ENCODE measurements at places on chromosomes 7 and 10. TPM values are rescaled to one million over a fixed set of nuclear protein-coding genes. Genes with fewer than 3 reads are reported as not detected.

Gene EBF3
- total RNA-seq: 20.2 TPM

Gene MRLN
- not detected for total RNA-seq

Gene PPP1R17
- not detected for total RNA-seq

Gene ERVW-1
- total RNA-seq: not detected

Gene SPDYE2B
- not detected for total RNA-seq

Gene TMEM273
- 82.3 TPM for total RNA-seq

Gene EZH2
- not detected for total RNA-seq

Gene SLC16A9
- total RNA-seq: 2.9 TPM

Gene ZNF503
- 28.8 TPM for total RNA-seq

DNA sequence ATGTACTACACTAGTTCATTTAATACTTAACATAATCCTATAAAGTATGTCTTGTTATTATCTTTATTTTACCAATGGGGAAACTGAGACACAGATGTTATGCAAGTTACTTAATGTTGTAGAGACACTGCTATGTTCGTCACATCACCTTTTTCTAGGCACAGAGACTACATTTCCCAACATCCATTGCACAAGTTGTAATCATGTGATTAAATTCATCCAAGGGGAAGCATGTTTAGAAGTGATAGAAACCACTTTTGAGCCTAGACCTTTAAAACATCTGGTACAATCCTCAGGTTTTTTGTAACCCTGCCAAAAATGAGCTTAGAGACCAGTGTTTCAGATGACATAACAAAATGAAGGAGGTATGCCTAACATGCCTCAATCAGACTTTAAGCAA is 386.8 kb upstream of the HPS1 start:
- no peak for DNase-seq

DNA sequence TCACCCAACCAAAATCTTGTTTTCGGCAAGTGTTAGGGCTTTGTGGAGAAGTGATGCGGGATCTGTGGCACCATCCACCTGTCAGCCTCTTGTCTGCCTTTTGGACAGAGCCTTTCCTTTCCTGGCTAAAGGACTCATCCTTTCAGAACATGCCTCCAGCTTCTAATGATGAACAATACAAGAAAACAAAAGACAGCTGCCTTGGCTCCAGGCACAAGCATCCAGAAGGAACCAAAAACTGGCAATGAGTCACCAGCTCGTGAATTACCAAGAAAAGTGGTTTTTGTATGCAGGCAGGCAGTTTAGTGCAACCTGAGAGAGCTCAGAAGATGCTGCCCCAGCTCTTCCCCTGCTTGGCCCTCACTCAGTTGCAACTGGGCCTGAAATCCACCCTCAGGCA is 84.6 kb upstream of the NAMPT start:
- DNase-seq: no peak

DNA sequence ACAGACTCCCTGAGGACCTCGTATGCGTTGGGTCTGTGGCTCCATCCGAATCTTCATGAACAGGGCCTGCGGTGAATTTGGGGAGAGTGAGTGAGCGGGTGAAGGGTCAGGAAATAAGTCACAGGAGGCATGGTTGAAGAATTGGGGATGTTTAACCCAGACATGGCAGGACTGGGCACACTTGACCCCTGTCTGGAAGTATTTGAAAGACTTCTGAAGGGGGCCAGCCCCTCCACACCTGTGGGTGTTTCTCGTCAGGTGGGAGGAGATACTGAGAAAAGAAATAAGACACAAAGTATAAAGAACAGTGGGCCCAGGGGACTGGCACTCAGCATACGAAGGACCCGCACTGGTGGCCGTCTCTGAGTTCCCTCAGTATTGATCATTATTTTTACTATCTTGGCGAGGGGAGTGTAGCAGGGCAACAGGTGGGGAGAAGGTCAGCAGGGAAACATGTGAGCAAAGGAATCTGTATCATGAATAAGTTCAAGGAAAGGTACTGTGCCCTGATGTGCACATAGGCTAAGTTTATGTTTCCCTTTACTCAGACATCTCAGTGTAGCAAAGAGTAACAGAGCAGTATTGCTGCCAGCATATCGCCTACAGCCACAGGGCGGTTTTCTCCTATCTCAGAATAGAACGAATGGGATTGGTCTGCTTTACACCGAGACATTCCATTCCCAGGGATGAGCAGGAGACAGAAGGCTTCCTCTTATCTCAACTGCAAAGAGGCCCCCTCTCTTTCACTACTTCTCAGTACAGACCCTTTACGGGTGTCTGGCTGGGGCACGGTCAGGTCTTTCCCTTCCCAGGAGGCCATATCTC is 38.2 kb upstream of the PFKFB3 start:
- no peak for DNase-seq

GRCh38 chr7:30180718-30181117 is 45.9 kb downstream of the MTURN start:
- no peak for DNase-seq

GRCh38 chr7:91796122-91796521 is 84.4 kb downstream of the MTERF1 start:
- no peak for DNase-seq

DNA sequence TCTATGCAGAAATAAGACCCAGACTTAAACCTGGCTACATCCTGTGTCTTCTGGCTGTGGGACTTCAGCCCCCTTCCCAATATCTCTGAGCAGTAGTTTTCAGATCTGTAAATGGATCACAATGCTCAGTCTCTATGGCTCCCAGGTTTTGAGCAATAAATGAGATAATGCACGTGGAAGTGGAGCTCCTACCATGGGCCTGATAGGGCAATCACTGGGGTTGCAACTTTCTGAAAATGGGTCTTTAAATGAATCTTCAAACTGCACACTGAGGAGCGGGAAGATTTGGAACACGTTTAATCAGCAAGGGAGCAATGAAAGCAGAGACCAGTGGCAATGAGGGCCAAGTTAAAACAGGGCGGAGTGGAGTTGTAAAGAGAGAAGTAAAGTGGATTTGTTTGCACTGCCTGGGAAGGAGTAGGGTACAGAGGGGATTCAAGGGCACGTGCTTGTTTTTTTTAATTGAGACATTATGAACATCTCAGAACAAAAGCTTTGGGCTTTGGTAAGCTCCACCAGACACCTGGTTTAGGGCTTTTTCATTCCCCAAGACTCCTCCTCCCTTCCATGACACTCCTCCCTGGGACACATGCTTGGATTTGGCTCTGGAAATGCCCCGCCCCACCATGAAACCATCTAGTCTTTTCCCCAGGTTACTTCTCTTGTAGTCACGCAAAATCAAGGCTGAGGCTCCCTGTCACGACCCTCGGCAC is 42.7 kb downstream of the PAPSS2 start:
- no peak for DNase-seq

GRCh38 chr10:27537787-27538186 is 33.7 kb downstream of the RAB18 start:
- DNase-seq: no peak

DNA sequence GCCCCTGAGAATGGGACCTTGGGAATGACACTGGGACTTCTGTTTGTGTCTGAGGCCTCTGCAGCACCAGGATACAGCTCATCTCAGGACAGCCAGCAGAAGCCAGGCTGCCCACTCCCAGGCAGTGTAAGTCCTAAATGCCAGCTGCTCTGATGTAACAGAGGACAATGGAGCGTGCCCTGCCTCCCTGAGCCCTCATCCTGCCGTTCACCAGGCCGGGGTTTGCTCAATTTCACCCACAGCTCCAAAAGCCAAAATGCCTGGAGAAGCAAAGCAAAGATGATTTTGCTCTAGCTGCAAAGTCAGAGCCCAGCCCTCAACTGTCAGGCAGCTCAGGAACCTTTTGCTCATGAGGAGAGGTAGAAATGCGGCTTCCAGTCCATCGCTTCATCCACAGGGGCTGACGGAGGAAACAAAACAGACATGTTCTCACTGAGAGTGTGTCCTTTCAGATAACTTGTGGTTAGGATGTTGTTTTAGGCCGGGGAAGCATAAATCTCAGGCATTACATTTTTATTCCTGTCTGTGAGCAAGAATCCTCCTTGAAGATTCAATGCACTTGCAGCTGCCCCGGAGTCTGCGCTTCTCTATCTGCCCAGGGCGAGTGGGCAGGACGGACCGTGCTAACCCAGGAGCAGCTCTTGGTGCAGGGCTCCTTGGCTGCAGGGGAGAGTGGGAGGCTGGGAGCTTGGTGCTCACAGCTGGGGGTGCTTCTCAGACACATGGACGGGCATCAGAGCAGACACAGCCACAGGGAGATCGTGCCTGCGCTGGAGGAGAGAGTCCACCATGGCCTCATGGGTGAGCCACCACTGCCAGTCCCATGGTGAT is 83.2 kb upstream of the CHST15 start:
- no peak for DNase-seq

GRCh38 chr10:83038631-83039030 is 1100.7 kb upstream of the GHITM start:
- no peak for DNase-seq

DNA sequence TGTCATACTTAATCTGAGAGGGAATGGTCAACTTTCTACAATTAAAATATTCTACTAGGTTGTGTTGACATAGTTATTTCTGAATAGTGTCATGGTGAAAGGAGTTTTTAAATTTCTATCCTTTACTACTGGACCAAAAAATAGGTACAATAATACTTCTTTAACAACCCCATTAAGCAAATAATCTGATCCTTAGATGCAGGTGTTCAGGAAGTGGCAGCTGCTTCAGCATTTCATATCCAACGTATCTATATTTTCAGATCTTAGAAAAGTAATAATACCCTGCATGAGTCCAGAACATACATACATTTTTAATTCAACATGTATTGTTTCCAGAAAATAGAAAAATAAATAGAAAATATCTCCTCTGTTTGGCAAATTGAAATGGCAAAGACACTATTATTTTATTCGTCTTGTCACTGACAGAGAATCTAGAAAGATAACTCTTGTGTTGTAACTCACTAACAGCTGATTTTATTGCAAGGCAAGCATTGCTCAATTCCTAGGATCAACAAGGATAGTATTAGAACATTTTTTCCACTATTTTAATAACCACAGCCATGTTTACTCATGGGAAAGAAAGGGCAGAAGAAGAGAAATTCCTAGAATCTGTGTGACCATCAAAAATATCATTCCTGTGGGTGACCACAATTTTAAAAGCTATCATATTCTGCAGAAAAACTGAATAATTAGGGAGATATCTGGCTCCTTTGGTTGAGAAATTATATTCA is 159.3 kb upstream of the CNTNAP2 start:
- DNase-seq: no peak

DNA sequence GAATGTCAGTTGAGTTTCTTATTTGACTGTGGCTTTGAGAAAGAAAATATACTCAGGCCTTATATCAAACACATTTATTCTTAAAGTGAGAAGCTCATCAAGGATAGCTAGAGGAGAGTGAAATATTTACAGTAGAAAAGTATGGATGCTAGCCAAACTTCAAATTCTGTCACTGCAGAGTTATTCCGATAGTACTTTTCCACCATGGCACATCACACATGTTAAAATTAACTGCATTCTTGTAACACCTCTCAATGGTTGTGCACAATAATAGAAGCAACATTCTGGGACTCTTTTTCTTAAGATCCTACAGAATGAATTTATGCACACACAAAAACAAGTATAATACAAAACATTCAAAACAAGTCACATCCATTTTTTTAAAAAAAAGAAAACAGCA is 4.5 kb downstream of the PPP1R3C start:
- no peak for DNase-seq

GRCh38 chr7:96479015-96479645 is 157.2 kb upstream of the SLC25A13 start:
- DNase-seq: no peak

- no peak for DNase-seq
Measured at GRCh38 chr7:155452505-155453295, 5.2 kb upstream of the EN2 start.

DNA sequence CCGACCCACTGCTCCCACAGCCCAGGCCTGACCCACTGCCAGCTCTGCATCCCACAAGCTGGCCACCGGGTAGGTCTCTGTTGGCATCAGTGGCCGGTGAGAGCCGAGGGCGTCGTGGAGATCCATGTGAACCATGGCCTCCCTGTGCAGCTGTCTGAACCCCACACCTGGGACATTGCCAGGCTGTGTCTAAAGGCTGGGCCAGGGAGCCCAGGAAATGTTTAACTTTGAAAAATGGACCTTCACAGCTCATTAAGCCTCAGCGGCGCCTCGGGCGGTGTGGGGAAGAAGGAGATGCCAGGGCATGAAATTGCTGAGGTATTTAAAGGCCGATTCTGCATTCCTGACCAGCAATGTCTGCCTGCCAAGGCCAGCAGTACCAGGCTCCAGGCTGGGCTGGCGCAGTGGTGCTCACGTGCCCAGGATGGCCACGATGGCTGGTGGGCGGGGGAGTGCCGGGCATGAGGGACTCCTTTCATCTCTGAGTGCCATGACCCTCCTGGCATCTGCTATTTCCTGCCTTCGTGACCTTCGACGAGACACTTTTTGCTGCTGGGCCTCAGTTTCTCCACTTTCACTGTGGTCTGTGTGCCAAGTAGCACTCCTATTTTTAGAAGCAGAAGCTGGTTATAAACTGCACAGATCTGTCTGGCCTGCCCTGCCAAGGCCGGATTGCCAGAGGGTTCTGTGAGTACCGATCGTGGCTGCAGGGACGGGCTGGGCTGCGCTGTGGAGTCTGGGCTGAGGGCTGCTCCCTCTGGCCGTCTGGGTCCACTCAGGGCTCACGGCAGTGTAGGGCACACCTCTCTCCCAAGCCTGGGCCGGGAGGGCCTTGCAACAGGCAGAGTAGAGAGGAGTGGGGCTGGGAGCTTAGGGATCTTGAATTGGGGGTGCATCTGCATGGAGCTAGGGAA is 21.8 kb downstream of the ELFN1 start:
- DNase-seq: peak; percentile 9

- no peak for DNase-seq
Measured at GRCh38 chr10:77029777-77030717, 607.6 kb downstream of the KCNMA1 start.

DNA sequence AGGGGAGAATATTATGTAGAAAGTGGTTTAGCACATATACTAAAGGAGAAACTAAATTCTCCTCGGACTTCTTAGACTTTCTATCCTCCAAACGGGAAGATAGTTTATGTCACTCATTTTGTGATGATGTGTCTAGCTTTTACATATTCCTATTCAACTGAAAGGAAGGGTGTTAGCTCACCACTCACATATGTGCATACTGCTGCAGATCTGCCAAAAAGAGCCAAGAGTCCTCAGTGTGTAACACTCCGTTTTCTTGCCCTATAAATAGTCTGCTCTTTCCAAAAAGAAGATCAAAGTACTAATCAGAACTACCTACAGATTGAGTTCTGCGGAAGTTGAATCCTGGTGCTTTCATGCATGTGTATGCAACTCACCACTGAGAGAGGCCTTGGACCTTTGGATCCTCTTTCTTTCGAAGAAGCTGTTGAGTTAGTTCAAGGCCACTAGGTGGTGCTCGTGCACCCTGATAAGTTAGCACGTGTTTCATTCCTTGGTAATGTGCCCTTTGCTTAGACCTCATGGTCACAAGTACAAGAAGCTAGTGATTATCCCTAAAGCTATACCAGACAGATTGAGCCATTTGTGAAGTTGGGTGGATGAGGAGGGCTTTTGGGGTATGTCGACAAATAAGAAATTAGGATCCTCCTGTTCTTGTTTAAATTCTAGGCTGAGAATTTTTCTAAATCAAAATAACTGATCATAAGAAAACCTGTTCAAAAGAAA is 14.1 kb downstream of the YAE1 start:
- no peak for DNase-seq

GRCh38 chr10:59082249-59082648 is 94.2 kb upstream of the PHYHIPL start:
- DNase-seq: no peak
